Activated CD8-positive, alpha-beta T cell treated with anti-CD3 and anti-CD28 coated beads for 36 hours (primary cell): ENCODE measurements at places on chromosomes 2 and 18. TPM values are rescaled to one million over a fixed set of nuclear protein-coding genes. Genes with fewer than 3 reads are reported as not detected.

- no peak overlapping the region for H3K27ac ChIP-seq
- no peak for DNase-seq
- no peaks in the 10 kb centered on the region for H3K4me1 ChIP-seq
Observed at GRCh38 chr18:50749421-50749820, 70.4 kb downstream of the MRO start.

- H3K27ac ChIP-seq = no peak overlapping the region
- no peak overlapping the region for H3K4me3 ChIP-seq
- H3K27me3 ChIP-seq = no peaks in the 10 kb centered on the region
Observed at GRCh38 chr2:240856151-240856980, 12.3 kb upstream of the AGXT start.

DNA sequence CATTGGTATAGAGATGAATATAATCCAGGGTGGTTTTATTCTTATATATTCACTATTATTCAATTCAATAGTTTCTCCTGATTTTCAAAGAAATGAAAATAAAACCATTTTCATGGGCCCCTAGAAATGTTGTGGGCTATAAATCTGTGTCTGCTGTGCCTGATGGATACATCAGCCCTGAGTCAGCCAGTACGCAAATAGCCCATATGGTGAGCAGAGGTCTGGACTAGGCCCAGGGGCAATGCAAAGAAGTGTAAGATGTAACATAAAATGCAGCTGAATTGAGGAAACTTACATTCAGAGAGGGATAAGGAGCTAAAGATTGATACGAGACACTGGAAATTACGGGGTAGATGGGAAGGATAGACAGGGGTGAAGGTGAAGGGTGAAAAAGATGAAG, 122.5 kb downstream of the MAIP1 start:
- H3K4me3 ChIP-seq = no peak overlapping the region
- no peaks in the 10 kb centered on the region for H3K4me1 ChIP-seq

DNA sequence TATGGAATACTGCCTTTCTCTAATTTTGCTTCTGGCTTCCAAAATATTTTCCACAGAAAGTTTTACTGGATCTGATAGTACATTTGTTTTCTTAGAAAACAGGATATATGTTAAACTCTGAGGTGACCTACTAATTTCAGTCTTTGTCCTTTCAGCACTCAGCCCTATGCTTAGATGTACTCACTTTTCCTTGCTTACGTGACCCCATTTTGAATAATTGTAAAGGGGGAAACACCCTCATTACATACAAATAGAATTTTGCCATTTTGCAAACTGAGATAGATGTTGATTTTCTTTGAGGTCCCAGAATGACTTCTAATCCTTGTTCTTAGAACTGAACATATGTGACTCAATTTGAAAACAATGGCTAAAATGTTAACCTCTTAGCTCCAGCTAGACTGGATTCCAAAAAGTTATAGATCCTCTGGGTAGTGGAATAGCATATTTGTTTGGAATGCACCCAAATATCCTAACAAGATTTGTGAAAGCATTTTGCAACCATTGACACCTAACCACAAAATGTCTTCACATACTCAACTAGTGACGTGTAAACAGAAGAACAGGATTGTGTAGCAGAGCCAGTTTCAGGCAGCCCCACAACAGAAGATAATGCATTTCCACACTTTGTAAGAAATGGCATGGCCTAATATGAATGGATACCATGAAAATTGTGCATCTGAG, 44.8 kb upstream of the EHBP1 start:
- no peak overlapping the region for H3K4me3 ChIP-seq
- H3K36me3 ChIP-seq = no peaks in the 10 kb centered on the region
- DNase-seq = no peak
- H3K27me3 ChIP-seq = peaks cover under 1% of the 10 kb centered on the region
- H3K4me1 ChIP-seq = peaks cover 5% of the 10 kb centered on the region
- H3K27ac ChIP-seq = no peak overlapping the region

DNA sequence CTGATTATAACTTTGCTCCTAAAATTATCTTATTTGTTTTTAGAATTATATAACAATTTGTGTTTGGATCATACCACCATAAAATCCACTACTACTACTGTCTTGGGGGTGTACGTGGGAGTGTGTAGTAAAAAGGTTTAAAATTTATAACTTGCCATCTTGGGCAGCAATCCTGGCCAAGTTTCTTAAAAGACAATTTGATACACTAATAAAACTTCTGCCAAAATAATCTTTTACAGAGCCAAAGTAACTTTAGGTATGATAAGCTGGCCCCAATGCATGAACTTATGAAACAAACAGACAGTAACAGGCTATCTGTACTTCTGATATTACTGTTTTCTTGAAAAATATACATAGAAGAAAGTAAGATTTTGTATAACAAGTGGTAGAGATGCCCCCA, 11.3 kb upstream of the UBE2E3 start:
- H3K4me3 ChIP-seq = no peak overlapping the region
- H3K4me1 ChIP-seq = no peaks in the 10 kb centered on the region
- no peak for DNase-seq
- no peak overlapping the region for H3K27ac ChIP-seq
- H3K27me3 ChIP-seq = peaks cover 6% of the 10 kb centered on the region

- no peaks in the 10 kb centered on the region for H3K36me3 ChIP-seq
- no peak overlapping the region for H3K4me3 ChIP-seq
- no peaks in the 10 kb centered on the region for H3K4me1 ChIP-seq
- no peak for DNase-seq
- no peak overlapping the region for H3K27ac ChIP-seq
Observed at GRCh38 chr18:38709122-38709521, 1143.5 kb upstream of the CELF4 start.

DNA sequence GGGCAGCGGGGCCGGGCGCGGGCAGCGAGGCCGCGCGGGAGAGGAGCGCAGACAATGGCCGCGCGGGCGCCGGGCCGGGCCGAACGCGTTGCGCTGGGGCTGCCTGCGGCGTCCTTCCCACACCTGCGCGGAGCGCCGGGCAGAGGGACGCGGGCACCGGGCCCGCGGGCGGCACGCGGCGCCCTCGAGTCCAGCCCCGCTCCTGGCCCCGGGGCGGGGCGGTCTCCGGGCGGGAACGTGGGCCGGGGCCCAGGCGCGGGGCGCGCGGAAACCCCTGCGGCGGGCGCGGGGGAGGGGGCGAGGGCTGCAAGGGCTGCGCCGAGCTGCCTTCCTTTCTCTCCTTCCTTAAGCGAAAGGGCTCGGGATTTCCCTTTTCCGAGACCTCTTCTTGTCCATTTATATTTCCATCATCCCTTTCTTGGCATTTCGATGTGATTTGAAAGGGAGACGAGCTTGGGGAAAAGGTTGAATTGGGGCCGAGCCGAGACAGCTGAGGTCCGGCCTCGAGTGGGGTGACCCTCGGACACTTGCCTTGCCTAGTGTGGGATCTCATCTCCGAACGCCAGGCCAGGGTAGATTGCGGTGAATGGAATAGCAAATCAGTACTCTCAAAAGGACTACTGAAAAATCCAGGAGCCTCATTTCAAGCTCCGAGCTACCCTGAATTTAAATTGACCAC, 676 bp downstream of the KLHL23 start:
- no peak overlapping the region for H3K27ac ChIP-seq
- peak; percentile 27 for DNase-seq
- peaks cover 16% of the 10 kb centered on the region for H3K4me1 ChIP-seq
- H3K36me3 ChIP-seq = peaks cover 14% of the 10 kb centered on the region
- peaks cover 17% of the 10 kb centered on the region for H3K27me3 ChIP-seq

DNA sequence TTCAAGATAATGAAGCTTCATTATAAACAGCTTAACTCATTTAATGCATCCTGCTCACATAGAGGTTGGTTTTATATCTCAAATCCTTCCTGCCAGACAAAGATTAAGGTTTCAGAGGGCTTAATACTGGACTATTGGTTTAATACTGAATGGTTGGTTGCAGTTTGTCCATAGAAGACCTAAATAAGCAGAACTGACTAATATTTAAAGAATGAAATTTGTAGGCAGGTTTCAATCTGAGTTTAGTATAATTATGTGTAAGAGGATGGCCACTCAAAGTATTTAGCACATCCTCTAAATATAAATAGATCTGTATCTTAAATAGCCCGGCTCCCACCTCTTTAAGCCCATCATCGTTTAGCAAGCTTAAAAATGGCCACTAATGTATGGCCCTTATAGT, 92.5 kb downstream of the EPB41L5 start:
- H3K27ac ChIP-seq = no peak overlapping the region
- H3K27me3 ChIP-seq = no peaks in the 10 kb centered on the region
- H3K4me1 ChIP-seq = peaks cover 19% of the 10 kb centered on the region

- peaks cover 21% of the 10 kb centered on the region for H3K4me1 ChIP-seq
- H3K27ac ChIP-seq = no peak overlapping the region
- no peak for DNase-seq
- H3K36me3 ChIP-seq = no peaks in the 10 kb centered on the region
- H3K4me3 ChIP-seq = no peak overlapping the region
- no peaks in the 10 kb centered on the region for H3K27me3 ChIP-seq
Observed at GRCh38 chr2:225091336-225091735, 49.1 kb upstream of the DOCK10 start.

GRCh38 chr2:136110526-136110925, 7.4 kb downstream of the CXCR4 start:
- H3K27ac ChIP-seq = no peak overlapping the region
- no peak for DNase-seq
- no peaks in the 10 kb centered on the region for H3K27me3 ChIP-seq
- peaks cover 30% of the 10 kb centered on the region for H3K36me3 ChIP-seq

DNA sequence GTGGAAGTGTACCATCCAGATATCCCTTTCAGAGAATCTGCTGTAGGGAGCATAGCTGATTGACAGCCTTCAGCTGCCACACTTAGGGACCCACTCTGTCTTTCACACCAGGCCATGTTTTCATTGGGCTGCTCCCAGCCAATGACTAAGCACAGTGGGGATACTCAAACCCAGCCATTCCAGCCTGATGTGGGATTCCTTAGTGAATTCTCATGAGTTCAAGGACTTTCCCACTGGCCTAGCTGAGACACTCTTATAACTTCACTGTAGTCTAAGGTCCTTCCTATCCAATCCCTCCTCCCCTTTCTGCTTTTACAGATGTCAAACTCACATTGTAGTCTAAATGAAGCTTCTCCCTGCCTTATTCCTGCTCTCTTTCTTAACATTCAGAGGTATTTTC, 201.2 kb downstream of the PIK3C3 start:
- no peak for DNase-seq
- H3K36me3 ChIP-seq = no peaks in the 10 kb centered on the region
- no peaks in the 10 kb centered on the region for H3K27me3 ChIP-seq

DNA sequence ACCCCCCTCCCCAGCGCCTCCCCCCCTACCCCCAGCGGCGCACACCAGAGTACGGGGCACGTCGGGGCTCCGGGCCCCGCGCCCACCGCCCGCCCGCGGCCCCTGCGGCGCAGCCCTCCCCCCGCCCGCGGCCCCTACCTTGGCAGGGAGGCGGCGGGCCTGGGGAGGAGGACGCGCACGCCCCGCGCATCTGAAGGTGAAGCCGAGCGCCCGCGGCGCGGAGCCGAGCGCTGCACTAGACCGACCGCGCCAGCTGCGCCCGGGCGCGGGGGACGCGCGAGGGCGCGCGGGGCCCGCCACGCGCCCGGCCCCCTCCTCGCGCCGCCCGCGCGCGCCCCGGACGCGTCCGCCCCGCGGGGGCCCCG, at the start of gene ZNF516:
TSS of gene ZNF516 (minus strand) at position 237 of the 365 bp plus-strand sequence. CDS start 52,188 bp downstream, outside the sequence.
- peak within 1 kb of the TSS; percentile 90 for H3K4me3 ChIP-seq
- H3K27me3 ChIP-seq = peaks cover 44% of the 10 kb centered on the region
- peaks cover 3% of the 10 kb centered on the region for H3K36me3 ChIP-seq
- DNase-seq = peak; percentile 33
- peak within 1 kb of the TSS; percentile 25 for H3K27ac ChIP-seq
- H3K4me1 ChIP-seq = peaks cover 22% of the 10 kb centered on the region

- DNase-seq = no peak
- H3K27ac ChIP-seq = no peak overlapping the region
- H3K27me3 ChIP-seq = peaks cover 4% of the 10 kb centered on the region
- no peak overlapping the region for H3K4me3 ChIP-seq
Observed at GRCh38 chr18:2050702-2051201, 520.6 kb downstream of the METTL4 start.

- no peak for DNase-seq
- no peaks in the 10 kb centered on the region for H3K4me1 ChIP-seq
- H3K4me3 ChIP-seq = no peak overlapping the region
- H3K36me3 ChIP-seq = no peaks in the 10 kb centered on the region
- H3K27ac ChIP-seq = no peak overlapping the region
- H3K27me3 ChIP-seq = no peaks in the 10 kb centered on the region
Observed at GRCh38 chr2:180412219-180412618, 405.1 kb upstream of the CWC22 start.

DNA sequence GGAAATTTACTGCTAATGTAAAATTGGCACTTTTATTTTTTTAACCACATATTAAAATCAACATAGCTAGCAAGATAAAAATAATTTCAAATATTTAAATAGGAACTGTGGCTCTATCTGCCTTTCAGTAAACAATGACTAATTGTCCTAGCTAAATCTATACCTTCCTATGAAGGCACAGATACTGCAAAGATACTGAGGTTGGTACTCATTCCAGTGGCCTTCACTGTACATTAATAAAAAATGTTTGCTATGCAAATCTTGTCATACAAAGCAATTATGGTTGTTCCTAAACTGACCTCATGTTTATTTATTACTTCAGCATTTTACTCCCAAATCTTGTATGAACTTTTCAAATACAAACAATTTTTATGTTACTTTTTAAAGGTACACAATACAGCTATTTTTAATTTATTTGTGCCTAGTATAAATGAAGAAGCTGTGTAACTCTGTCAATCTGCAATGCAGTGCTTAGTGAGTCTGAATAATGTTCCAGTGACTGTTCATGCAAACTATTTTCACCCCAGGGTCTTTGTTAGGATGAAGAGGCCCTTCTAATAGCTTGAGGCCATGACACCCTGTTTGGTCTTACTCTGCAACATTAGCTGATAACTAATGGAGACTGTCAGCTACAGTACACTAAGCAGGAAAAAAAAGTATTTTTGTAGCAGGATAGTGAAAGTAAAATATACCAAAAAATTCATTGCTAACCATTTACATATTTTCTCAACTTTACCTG, 9.3 kb upstream of the ERBB4 start:
- no peak overlapping the region for H3K4me3 ChIP-seq
- DNase-seq = no peak
- no peak overlapping the region for H3K27ac ChIP-seq

- H3K27me3 ChIP-seq = no peaks in the 10 kb centered on the region
- DNase-seq = no peak
- peaks cover 19% of the 10 kb centered on the region for H3K4me1 ChIP-seq
- H3K27ac ChIP-seq = no peak overlapping the region
- no peak overlapping the region for H3K4me3 ChIP-seq
Observed at GRCh38 chr2:39375917-39376316, 61.2 kb downstream of the MAP4K3 start.

GRCh38 chr2:42046819-42047487, 868 bp upstream of the PKDCC start:
- H3K27me3 ChIP-seq = peaks cover 42% of the 10 kb centered on the region
- no peak for DNase-seq
- H3K27ac ChIP-seq = no peak overlapping the region

GRCh38 chr2:220263300-220263699, 635.9 kb downstream of the SLC4A3 start:
- H3K27ac ChIP-seq = no peak overlapping the region
- H3K36me3 ChIP-seq = no peaks in the 10 kb centered on the region
- H3K4me1 ChIP-seq = no peaks in the 10 kb centered on the region
- no peak for DNase-seq
- no peaks in the 10 kb centered on the region for H3K27me3 ChIP-seq

Gene PRKAG3
- total RNA-seq = not detected

Gene MYO3B
- 0.20 TPM for total RNA-seq

Gene PREPL
- 25.0 TPM for total RNA-seq

Gene THSD7B
- total RNA-seq = not detected

Gene WDR35
- 5.9 TPM for total RNA-seq

Gene TRPM8
- total RNA-seq = not detected

Gene NAT8
- total RNA-seq = not detected

Gene ELOA2
- not detected for total RNA-seq

Gene AAMP
- 82.8 TPM for total RNA-seq

Gene TBR1
- total RNA-seq = not detected

Gene NCKAP1
- 3.9 TPM for total RNA-seq

Gene PRADC1
- 16.2 TPM for total RNA-seq

Gene MC5R
- total RNA-seq = not detected
